Activated T-helper 2 cell treated with anti-CD3 and anti-CD28 coated beads, Interferon-gamma antibody, Interleukin-2, Interleukin-4, amounts not matched to agents 10 μg/mL and 5 μg/mL and 100 μg/mL, durations not matched to agents 14 hours and 24 hours and 36 hours (primary cell): ENCODE measurements at places on chromosomes 16 and 17. TPM values are rescaled to one million over a fixed set of nuclear protein-coding genes. Genes with fewer than 3 reads are reported as not detected.

GRCh38 chr16:15976225-15976812 is 26.9 kb downstream of the ABCC1 start:
- DNase-seq = no peak

DNA sequence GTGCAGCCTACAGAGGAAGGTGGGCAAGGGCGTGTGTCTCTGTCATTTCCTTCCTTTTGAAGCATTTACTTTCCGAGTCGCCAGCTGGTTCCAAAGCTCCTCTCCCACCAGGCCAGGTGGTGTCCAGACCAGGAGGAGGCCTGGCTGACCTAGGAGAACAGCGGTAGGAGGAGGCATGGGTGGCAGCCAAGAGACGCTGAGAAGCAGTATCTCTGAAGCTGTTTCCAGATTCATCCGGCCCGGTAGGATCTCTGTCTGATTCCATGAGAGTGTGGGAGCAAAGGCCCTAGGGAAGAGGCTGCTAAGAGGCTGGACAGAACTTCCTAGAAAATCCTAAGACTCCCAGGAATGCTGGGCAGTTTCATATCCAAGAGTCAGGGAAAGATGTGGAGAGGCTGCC is 20.3 kb downstream of the MEOX1 start:
- no peak for DNase-seq

GRCh38 chr16:73565925-73566324 is 518.0 kb upstream of the ZFHX3 start:
- no peak for DNase-seq

DNA sequence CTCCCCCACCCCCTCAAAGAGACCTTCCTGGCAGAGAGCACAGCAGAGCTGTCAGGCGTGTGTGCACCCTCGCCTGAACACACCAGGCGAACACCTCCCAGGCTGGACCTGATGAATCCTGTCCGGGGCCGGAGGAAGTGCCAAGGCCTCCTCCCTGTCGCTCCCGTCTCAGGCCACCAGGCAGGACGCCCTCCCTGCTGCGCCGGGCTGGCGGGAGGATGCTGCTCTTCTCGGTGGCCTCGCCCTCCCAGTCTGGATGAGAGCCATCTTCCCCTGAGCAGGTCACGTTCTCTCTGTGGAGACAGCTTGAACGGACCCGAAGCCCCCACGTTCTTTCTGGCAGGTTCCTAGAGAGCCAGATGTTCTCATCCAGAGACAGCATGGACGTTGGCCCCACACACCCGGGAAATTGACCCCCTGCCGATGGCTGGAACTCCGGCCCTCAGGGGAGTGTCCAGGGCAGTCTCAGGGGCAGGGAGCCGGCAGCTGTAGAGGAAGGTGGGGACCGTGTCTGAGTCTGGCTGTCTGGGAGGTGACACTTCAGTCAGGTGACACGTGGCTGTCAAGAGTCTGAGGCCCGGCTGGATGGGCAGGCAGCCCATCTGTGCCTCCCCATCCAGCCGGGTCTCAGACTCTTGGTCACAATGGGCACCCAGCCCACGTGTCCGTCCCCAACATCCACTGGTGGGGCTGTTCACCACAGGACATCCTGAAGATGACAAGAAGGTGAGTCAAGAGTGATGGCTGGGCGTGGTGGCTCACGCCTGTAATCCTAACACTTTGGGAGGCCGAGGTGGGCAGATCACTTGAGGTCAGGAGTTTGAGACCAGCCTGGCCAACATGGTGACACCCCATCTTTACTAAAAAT is 5.0 kb upstream of the TIMP2 start:
- no peak for DNase-seq

GRCh38 chr16:74747716-74748615 is 26.7 kb downstream of the FA2H start:
- no peak for DNase-seq

DNA sequence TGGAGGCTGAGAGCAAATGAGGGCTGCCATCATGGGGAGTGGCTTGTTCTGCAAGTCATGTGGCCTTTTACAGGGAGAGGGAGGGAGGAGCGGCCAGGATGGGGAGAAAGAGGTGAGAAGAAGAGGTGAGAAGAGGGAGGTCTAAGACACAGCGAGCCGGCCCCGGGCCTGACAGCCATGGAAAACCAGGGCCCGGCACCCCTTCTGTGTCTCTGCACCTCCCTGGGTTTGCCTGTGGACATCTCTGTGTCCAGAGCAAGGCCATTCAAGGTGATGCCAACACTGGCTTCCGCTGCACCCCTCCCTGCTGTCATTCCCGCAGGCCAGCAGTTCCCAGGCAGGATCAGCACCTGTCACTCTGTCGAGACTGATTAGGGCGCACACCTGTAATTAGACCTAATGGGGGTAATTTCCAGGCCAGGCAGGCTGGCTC is 75.6 kb downstream of the MGAT5B start:
- no peak for DNase-seq

DNA sequence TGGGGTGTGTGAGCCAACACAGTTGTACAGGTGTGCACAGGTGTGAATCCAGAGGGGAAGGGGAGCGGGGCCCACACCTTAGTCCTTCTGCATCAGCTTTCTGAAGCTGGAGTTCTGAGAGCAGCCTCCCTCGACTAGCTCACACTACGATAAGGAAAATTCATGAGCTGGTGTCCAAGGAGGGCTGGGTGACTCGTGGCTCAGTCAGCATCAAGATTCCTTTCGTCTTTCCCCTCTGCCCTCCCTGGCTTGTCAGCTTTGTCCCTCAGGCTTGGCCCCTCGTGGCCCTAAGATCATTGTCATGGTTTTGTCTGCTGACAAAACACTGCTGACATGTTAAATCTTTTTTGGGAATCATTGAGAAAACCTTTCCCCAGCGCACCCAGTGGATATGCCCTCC is 47.5 kb downstream of the OR1D5 start:
- DNase-seq = no peak

- DNase-seq = no peak
These were observed 22.1 kb downstream of the ZFHX3 start for GRCh38 chr16:73025856-73026210.

Gene SLX1B
- total RNA-seq = 80.0 and 86.5 TPM in 2 replicates
